ENCODE measurements at places on chromosomes 7 and 10.
A peak's percentile ranks its signal among the peaks of the same experiment; 100 is the strongest.

GRCh38 chr7:151008511-151009323 is 15.6 kb downstream of the ATG9B start:
- peak; percentile 85 for DNase-seq

GRCh38 chr7:43501870-43502269 is 81.0 kb upstream of the STK17A start:
- DNase-seq = no peak

DNA sequence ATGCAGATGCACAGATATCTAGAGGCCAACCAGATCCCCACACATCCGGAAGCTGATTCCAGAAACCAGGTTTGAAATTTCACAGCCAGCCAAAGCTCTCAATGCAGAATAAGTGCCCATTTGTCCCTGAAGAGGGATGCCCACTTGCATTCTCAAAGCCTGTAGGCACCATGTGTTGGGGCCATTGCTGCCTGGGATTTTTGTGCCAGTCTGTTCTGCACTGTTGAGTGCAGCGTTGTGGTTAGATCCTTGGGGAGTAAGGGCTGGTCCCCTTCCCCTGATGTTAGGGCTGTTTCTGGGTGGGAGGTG is 62.4 kb downstream of the EEPD1 start:
- DNase-seq = no peak

DNA sequence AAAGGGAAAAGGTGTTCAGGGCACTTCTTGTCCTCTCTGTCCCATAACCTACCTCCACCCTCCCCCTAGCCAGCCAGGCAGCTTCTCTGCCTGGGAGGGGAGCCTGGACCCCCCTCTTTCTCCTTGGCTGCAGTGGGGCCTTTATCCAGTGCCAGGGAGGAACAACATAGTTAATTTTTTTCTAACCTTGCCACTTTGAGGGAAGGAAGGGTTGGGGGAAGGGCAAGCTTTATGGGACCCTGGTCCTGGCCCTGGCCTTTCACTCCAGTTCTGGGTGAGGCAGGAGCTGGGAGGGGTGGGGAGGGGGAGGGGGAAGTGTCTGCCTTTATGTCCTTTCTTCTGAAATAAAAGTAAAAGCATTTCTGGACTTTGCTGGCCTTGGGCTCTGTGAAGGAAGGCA is 4.5 kb downstream of the VGF start:
- DNase-seq = no peak

- no peak for DNase-seq
Measured at GRCh38 chr7:135905355-135905754, 71.8 kb downstream of the MTPN start.

DNA sequence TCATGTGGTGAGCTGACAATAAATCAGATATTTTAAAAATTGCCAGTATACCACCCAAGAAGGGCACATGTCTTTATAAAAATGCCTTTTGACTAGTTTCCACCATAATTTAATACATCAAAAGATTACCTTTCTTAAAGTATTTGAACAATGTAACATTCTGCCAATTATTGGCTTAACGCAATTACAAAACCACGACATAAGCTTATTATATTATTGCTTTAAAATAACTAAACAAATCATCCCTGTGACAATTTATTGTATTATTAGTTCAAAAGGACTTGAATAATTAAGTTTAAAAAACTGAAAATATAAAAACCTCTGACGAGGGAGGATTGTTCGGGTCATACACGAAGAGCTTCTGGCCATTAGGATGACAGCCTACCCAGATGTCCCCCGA is 9.6 kb upstream of the PON3 start:
- no peak for DNase-seq

DNA sequence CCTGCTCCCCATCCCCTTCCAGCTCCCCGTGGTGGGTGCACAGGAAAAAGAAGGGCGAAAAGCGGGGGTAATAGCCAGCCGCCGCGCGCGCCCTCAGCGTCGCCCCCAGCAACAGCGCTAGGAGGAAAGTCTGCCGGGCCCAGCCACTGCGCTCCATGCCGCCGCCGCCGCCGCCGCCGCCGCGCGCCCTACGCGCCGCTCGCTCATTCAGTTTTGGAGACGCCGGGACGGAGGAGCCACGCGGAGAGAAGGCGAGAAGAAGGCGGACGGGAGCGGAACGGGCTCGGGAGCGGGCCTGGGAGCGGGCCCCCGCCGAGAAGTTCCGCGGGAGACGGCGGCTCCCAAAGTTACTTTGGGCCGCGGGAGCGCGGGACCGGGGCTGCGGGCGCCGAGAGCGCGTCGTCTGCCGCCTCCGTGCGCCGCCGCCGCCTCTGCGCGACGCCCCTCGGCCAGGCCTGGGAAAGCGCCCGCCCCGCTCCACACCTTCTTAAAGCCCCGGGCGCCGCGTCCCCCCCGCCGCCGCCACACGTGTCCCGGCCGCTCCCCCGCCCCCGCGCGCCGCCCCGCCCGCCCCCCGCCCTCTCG is at the start of gene RELN:
Gene RELN, minus strand, starts transcription at position 459 of the 585 bp plus-strand sequence. Its CDS starts 302 bp downstream, at position 157.
- DNase-seq = no peak

DNA sequence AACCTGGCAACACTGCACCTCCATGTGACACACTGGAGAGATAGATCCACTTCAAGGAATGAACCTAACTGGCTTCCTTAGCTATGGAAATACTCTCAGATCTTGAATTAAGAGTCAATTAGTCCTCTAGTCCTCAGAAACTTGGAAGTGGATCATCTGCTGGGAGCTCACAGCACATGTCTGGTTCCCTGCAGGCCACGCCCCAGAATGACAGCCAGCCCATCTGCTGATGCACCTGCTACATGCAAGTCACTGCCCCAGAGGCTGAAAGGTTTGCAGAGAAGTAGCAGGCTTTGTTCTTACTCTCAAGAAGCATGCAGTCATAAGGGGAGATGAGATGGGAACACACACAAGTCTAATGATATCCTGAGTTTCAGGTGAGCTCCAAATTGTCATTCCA is 275.9 kb downstream of the SKAP2 start:
- DNase-seq = no peak

GRCh38 chr10:21740989-21741388 is 207.0 kb downstream of the MLLT10 start:
- DNase-seq = no peak

DNA sequence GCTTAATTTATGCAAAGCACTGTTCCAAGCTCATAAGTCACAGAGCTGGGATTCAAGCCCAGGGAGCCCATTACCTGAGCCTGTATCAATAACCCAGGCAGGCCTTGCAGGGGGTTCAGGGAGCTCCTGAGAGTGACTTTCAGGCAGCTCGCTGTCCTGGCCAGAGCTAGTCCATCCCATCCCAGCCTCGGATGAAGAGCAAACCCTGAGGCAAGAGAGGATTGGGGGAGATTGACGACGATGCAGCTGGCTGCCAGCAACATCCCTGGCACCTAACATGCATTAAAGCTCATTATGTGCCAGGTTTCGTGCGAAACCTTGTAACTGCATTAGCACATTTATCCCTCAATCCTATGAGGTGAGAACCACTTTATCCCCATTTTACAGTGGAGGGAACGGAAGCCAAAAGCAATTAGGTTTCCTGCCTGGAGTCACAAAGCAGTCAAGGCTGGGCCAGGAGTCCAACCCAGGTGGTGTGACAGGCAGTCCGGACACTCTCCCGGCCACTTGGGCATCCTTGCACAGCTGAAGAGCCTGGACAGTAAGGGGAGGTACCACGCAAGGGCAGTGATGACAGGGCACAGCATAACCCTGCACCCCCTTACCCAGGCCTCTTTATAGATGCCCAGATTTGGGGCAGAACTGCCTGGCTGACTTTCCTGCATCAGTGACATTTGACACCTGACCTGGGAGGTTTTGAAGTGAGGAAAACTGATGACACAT is 129.8 kb upstream of the CHST15 start:
- DNase-seq = no peak

DNA sequence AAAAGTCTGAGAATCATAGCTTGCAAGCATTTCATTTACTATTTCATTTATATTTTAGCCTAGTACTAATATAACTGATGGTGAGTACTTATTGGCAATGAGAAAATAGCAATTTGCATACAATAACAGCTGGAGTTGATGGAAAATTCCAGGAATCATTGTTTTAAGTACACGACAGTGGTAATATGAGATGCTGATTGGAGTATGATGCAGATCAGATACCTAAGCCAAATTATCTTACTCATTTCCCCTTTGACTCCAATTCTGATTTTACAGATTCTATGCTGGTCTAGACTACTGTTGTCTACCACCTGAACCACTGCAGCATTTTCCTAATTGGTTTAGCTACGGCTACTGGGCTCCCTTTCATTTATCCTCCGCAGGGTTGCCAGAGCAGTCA is 36.7 kb downstream of the GNG11 start:
- no peak for DNase-seq

DNA sequence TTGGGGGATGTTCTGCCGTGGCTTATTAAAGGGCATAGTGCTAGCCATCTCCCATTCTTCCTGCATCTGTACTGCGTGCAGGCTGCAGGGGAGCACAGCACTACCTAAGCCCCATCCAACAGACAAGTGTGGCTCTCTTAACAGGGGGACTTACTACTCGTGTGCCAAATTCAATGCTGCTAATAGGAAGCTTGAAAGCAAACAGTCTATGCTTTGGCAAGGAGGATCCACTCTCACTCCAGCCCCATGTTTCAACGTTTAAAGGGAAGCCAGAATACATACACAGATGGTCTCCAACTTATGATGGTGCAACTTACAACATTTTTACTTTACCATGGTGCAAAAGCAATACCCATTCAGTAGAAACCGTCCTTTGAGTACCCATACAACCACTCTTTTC is 228.0 kb upstream of the C7orf33 start:
- DNase-seq = no peak

DNA sequence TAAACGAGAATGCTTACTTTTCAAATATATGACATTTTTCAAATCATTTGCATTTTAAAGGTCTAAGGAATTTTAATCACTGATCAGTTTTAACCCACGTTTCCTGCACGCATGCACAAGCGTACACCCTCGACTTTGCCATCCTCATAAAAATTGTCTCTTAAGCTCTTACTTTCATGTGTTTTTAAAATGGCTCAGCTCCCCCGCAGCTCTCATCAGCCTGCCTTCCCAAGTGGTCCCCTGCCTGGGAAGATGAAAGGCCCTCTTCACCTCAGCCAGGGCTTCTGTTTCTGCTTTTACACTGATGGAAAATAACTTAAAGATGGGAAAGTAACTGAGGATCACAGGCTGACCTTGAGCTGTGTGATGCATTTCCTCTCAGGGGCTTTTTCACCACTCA is 131.6 kb upstream of the LSM8 start:
- DNase-seq = no peak

GRCh38 chr7:2681929-2682799 is 5.8 kb upstream of the AMZ1 start:
- DNase-seq = no peak

DNA sequence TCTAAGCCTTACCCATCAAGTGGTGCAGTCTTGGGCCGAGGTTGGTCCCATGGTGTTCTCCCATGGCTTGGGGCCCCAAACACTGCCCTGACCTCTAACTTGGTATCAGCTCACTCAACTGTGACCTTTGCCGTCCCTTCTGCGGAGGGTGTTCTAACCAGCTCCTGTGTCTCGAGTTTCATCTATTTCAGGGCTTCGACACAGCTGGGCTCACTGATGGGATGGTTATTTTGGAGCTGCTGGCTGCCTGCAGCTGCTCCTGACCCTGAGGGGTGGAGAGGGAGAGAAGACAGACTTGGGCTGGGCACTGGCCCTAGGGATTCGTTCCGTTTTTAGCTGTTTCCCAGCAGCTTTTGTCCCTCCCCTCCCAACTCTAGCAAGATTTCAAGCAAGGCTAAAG is 86.9 kb downstream of the NEURL1 start:
- DNase-seq = no peak

GRCh38 chr7:22219739-22220493 is 137.0 kb downstream of the RAPGEF5 start:
- no peak for DNase-seq

DNA sequence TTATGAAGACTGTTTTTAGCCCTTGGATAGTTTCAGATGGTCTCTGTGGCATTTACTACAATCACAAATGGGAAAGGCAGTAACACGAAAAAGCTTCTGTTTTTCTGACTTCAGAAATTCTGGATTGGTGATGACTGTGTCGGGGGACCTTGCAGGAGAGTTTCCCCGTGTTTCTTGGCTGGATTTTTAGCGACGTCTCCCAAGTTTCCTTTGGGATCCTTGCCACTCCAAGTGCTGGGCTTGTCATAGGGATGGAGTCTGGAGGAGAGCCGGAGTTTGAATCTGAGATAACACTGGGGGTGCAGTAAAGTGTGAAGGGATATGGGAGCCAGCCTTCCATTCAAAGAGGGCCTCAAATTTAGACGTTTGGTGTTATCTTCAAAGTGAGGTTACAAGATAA is 179.0 kb downstream of the SNX10 start:
- DNase-seq = no peak

DNA sequence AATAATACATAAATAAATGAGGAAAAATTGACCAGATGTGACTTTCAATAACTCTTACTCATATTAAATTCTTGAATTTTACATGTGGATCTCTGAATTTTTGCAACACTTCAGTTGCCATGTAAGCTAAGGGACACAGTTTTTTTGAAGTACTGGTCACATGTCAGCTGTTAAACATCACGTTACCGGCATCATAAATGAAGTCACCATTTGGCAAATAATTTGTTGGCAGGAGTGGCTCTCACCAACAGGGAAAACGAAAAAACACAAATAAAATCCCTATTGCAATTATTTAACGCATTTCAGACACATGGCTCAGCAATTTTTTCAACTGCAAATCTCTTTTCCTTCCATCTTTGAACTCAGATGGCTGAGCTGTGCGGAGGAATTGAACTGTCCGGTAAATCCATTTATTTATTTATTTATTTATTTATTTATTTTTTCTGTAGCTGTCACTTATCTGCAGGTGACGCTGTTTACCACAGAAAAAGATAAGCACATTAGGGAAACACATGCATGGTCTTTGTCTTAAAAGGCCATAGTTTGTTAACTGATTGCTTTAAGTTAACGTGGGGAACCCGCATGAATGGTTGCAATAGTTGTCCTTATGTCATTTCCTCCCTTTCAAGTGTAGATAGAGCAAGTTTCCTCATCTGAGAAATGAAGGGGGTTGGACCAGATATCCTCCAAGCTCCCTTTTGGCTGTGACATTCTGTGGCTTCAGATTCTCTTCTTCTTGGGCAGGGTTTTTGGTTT is 64.7 kb upstream of the JAZF1 start:
- no peak for DNase-seq

- DNase-seq = no peak
Measured at GRCh38 chr10:1242975-1243374, 186.8 kb downstream of the WDR37 start.

GRCh38 chr7:75884476-75884875 is 5.6 kb downstream of the RHBDD2 start:
- DNase-seq = no peak

- DNase-seq = no peak
Measured at GRCh38 chr10:123798856-123799255, 92.8 kb downstream of the CPXM2 start.

All from stimulated activated CD4-positive, alpha-beta T cell treated with anti-CD3 and anti-CD28 coated beads, Interleukin-1b, Interleukin-23, amount 100 ng/mL, for 48 hours (primary cell).